Occipital lobe (tissue), 3 donors: ENCODE measurements at places on chromosomes 7 and 10. TPM values are rescaled to one million over a fixed set of nuclear protein-coding genes. Genes with fewer than 3 reads are reported as not detected.

DNA sequence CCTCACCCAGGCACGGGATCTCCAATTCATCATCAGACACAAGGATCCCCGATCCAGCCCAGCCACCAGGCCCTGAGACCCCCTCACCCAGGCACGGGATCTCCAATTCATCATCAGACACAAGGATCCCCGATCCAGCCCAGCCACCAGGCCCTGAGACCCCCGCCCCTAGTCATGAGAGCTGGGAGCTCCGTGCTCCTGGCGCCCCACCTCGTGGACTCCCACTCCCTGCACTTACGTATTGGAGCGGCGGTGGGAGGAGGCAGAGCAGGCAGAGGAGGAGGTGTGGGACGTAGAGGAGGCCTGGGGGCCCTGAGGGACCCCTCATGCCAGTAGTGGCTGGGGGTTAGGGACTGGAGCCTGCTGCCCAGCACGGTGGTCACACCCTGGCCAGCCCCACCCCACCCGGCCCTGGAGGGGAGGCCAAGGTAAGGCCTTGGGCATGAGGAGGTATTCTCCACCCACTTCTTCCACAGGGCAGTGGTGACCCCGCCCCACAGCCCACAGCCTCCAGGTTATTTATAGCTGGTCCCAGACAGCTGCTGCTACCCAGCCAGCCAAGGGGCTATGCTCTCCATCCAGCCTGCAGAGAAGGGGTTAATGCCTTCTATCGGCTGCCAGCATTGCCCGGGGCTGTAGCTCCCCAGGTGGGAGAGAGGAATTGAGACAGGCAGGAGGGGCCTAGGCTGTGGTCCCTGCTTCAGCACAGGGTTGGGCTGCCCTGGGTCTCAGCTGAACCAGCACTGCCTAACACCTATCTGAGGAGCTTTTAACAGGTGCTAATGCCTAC is 17.6 kb upstream of the CRHR2 start:
- no peak for DNase-seq

- DNase-seq, result peak; percentile 21
These were observed 3.2 kb downstream of the IDI2 start for GRCh38 chr10:1022413-1022812.

GRCh38 chr10:95517536-95518454 is 43.4 kb downstream of the SORBS1 start:
- peak; percentile 23 for DNase-seq

DNA sequence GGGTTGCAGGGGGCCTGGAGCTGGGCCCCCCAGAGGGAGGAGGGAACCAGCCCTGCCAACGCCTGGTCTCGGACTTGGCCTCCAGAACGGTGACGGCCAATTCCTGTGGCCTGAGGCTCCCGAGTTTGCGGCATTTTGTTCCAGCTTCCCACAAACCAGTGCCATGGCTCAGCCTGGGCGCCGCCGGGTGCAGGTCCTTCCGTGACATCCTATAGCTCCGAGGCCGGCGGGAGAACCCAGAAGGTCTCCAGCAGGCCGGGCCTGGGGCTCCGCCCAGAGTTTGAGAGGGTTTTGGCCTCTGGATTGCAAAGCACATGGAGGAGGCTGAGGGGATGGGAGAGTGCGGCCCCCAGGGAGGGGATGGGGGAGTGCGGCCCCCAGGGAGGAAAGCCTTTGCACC is 92.6 kb downstream of the UNCX start:
- DNase-seq, result no peak

GRCh38 chr7:132643302-132643701 is 67.0 kb upstream of the PLXNA4 start:
- no peak for DNase-seq

- DNase-seq, result no peak
These were observed 97.9 kb upstream of the IKZF1 start for GRCh38 chr7:50206453-50207250.

DNA sequence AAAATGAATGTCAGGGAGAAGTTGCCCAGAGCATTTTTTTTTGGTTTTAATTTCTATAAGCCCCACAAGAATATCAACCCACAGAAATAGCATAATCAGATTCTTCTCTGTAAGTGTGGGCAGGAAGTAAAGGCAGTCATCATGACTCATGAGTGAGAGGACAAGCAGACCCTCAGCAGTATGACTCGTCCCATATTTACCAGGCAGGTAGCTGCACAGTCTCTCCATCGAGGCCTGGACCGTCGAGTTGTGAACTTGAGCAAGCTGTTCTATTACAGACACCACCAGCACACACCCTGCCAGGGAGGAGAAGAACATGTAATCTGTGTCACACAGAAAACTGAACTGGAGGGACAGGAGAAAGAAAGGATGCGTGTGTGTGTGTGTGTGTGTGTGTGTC is 37.8 kb downstream of the AOAH start:
- peak; percentile 24 for DNase-seq

- no peak for DNase-seq
These were observed 28.6 kb upstream of the TRIL start for GRCh38 chr7:28986765-28987110.

DNA sequence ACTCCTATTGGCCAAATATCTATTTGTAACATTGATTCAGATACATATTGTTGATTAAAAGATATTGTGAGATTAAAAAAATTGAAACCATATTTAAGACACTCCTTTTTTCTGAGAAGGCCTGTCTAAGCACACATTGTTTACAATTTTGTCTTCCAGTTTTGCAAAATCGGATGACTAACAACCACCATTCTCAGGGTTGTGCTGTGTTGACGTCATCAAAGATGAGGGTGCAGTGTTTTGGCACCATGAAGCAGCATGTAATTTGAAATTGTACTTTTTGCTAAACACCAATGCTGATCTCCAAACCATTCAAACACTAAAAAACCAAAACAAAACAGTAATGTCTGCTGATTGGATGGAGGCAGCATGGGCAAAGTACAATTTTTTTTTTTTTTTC is 7.4 kb downstream of the CREB5 start:
- no peak for DNase-seq

GRCh38 chr10:92692080-92692671 is 2.4 kb downstream of the HHEX start:
- no peak for DNase-seq

DNA sequence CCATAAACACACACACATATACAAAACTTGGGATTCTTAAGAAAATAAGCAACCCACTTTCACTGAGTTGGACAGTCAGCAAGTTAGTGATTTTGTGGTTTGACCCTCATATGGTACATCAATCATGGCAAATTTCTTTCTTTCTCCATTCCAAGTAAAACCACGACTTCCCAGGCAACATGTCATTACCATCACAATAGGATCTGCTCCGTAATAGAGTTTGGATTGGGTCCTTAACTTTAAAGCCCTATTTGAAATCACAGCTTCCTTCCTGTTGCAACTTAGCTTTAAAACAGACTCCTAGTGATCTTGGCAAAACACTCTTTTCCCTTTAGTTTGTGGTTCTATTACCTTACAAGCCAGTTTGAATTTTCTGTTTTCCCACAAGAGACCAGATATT is 483.6 kb downstream of the INHBA start:
- no peak for DNase-seq

DNA sequence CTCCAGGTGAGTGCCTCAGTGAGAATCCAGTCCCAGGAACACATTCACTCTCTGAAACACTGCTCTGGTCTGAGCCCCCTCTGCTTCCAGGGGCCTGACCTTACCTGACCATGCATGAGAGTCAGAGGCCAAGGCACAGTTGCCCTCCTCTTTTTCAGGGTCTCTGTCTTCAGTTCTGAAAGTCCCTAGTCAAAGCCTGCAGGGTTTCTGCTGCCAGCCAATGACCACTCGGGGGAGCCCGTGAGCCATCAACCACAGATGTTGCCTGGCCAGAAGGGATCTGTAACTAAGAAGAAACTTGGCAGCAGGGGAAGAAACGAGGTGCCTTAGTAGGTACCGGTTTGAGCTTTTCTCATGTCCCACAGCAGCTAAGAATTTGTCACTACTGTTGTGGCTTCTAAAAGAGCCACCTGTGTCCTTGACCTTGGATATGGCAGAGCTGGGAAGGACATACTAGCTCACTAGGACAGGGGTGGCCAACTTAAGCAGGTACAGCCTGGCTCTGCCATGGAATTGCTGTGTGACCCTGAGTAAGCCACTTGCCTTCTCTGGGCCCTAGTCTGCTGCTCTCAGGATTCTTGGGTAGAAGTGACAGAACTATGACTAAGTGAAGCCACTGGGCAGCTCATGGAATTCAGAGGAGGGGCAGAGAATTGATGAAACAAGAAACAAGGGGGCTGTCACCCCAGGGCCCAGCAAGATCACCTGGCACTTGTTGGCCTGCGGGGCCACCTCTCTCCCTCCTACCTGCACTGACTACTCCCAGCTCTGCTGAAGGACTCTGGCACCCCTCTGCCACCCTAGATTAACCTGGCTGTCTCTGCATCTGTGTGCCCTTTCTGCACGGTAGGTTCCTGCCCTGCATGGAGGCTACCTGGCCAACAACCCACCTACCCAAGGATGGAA is 83.8 kb upstream of the GPR26 start:
- DNase-seq, result peak; percentile 47

- no peak for DNase-seq
These were observed 51.9 kb upstream of the BAIAP2L1 start for GRCh38 chr7:98452791-98453190.

DNA sequence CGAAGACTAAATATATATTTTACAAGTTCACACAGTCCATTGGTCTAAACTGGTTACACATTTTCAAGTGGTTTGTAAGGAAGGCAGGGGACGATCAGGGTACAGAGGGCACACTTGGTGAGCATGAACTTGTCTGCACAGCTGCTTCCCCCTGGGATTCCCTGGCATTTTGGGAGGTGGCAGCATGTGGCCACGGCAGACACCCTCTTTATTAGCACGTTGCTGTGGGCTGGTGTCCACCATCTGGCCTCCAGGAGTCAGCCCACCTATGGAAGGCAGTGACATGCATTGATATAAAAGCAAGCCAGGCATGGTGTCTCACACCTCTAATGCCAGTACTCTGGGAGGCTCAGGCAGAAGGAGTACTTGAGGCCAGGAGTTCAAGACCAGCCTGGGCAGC is 350.2 kb downstream of the TYW1 start:
- no peak for DNase-seq

GRCh38 chr7:98779800-98780587 is 89.8 kb downstream of the TMEM130 start:
- DNase-seq, result no peak

HOXA5 gene
- not detected for total RNA-seq

PIP gene
- not detected for total RNA-seq

DGKI gene
- total RNA-seq, result 202 TPM

PRLHR gene
- 4.1 TPM for total RNA-seq

HOXA1 gene
- total RNA-seq, result not detected

DYNC1I1 gene
- total RNA-seq, result 182 TPM

C7orf57 gene
- 0.78 TPM for total RNA-seq

SLC39A12 gene
- total RNA-seq, result 2.2 TPM

ADIRF gene
- not detected for total RNA-seq

SAMD9 gene
- total RNA-seq, result 3.3 TPM
